ENCODE measurements at places on chromosomes 13 and 19.

DNA sequence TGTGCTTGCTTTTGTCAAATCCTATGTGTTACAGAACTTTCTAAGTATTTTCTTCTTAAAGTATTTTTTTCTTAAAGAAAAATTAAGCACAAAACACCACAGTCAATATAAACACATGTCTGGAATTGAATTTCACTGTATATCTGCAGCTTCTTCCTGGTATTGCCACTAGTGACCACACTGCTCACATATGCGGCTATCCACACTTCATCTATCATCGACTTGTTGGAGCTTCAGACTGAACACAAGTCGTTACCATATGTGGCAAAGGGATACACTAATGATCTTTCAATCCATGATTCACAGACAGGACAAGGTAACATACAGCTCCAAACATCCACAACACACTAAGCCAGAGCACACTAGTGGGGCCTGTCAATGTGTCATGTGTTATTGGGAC lies 498.4 kb upstream of the ARGLU1 start:
- DNase-seq: no peak

- no peak for DNase-seq
Observed at GRCh38 chr19:15669891-15670290, 3.0 kb upstream of the CYP4F12 start.

DNA sequence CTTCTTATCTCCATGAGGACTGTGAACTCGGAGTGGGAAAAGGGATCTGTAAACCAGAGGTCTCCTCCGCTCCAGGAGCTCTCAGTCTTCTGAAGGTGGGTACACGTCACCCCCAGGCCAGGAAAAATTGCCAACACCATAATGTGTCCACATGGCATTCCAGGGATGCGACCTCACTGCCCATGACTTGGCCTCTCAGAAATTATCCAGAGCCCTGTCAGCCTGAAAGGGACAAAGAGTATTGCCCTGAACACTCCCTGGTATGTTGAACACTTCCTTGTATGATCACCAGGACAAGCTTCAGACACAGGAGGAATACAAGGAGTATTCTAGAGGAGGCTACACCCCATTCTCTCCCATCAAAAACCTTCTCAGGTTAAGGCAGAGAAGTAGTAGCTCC lies 81.0 kb upstream of the SLC7A1 start:
- DNase-seq: no peak

- no peak for DNase-seq
Observed at GRCh38 chr13:35518337-35518946, 42.0 kb upstream of the MAB21L1 start.
